ENCODE measurements at places on chromosomes 5 and 9.

- DNase-seq = no peak
Observed at GRCh38 chr5:83025690-83026478, 51.3 kb downstream of the TMEM167A start.

GRCh38 chr5:14445013-14445412 is 136.6 kb upstream of the OTULINL start:
- no peak for DNase-seq

GRCh38 chr5:108686676-108687075 is 61.0 kb upstream of the FER start:
- DNase-seq = no peak

- DNase-seq = no peak
Observed at GRCh38 chr9:83433846-83434245, 104.4 kb downstream of the FRMD3 start.

DNA sequence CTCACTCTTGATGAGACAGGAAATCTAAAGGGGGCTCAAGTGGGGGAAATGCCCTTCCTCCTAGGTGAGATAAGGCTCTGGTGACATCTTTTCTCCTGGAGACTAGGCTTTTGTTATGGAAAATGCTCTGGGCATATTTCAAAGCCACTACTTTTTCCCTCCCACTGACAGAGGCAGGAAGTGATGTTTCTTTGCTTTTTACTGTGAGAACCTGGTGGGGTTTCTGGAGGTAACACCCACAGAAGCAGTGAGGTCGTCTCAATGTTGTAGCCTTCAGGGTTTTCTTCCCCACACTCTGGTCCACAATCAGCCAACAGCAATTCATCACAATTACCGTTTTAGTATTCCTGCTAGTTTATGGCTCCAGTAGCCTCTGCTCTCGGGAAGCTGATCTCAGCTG is 41.4 kb upstream of the FAM240B start:
- no peak for DNase-seq

DNA sequence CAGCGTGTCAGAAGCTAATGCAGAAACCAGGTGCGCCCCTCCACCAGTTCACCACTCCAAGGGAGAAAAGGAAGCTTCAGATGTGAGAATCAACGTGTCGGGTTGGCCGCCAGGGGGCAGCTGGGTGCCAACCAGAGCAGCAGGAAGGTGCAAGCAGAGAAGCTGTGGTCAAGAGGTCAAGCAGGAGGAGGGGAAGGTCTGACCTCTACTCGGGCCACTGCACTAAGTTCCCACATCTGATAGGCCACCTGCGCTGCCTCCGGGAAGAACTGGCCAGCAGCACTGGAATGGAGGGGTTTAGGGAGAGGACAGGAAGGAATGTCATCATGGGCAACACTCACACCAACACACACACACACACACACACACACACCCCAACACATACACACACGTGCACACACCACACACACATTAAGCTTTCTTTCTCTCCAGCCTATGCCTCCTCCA is 31.4 kb downstream of the ANXA6 start:
- peak; percentile 58 for DNase-seq

DNA sequence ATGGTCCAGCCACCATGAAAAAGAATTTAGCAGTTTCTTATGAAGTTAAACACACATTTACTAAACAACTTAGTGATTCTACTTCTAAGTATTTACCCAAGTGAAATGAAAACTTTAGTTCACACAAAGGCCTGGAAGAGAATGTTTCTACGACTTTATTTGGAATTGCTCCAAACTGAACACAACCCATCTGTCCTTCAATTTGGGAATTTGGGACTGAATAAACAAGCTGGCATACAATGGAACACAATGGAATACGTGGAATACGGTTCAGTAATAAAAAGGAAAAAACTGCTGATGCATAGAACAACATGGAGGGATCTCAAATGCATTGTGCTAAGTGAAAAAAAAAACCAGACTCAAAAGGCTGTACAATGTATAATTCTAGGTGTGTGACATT is 44.6 kb upstream of the BASP1 start:
- no peak for DNase-seq

- DNase-seq = no peak
Observed at GRCh38 chr5:102314328-102314727, 18.2 kb upstream of the SLCO4C1 start.

- no peak for DNase-seq
Observed at GRCh38 chr9:128685636-128686489, 3.2 kb upstream of the SET start.

- no peak for DNase-seq
Observed at GRCh38 chr9:100619665-100620064, 41.8 kb downstream of the CAVIN4 start.

DNA sequence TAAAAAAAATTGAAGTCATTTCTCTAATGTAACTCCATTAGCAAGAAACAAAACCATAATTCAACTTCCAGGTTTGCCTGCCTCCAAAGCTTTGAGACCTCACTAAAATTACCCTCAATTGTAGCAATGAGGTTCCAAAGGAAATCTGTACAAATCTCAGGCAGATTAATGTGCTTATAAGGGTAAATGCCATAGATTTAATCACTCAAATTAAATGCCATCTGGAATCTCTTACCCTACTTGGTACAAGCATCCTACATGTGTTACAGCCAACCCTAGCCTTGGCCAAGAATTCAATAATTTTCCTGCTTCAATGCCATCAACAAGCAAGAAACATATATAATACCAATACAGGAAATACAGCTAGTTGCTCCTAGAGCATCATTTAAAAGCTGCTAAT is 452.8 kb downstream of the RAB3C start:
- DNase-seq = no peak

GRCh38 chr9:137165250-137165836 is 4.5 kb downstream of the LRRC26 start:
- DNase-seq = no peak

All from activated CD8-positive, alpha-beta memory T cell treated with anti-CD3 and anti-CD28 coated beads for 1 hour (primary cell).